ENCODE measurements at places on chromosomes 11 and 22.

GRCh38 chr22:21937041-21937820 lies 15.4 kb downstream of the PPM1F start:
- no peak for DNase-seq

GRCh38 chr22:37804352-37804880 lies 3.3 kb upstream of the GCAT start:
- no peak for DNase-seq

DNA sequence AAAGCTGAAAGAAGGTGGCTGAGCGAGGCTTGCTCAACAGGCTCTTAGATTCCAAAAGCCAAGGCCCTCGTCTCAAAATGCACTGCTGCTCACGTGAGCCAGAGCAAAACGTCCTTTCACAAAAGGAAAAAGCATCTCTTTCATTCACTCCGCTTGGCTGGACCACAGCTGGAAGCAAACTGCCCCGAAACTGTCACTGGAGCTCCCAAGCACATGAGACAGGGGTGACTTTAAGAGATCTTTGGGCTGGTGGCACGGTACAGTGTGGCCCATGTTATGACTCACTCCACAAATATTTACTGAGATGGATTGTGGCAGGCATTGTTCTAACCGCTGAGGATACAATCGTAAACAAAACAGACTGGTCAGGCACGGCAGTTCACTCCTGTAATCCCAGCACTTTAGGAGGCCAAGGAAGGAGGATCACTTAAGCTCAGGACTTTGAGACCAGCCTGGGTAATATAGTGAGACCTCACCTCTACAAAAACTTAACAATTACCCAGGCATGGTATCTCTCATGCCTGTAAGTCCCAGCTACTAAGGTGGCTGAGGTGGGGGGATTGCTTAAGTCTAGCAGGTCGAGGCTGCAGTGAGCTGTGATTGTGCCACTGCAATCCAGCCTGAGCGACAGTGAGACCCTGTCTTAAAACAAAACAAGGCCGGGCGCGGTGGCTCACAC lies 3.6 kb downstream of the PLA2G6 start:
- peak; percentile 90 for DNase-seq

DNA sequence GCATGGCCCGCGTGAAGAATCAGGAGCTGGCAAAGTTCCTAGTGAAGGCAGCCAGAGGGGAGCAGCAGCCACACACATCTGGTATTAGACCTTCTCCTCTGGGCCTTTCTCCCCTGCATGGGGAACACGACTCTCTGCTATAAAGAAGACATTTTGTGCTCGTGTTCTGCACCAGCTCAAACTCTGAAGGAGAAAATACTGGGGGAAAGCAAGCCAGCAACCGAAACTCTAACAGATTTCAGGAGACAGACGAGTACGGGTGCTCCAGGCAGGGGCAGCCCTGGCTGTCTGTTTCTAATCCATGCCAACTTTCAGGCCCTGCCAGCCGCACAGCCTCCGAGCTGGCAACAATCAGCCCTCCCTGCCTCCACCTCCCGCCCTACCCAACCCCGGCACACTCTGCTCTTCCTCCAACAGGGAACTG lies 296.3 kb downstream of the BRD1 start:
- no peak for DNase-seq

DNA sequence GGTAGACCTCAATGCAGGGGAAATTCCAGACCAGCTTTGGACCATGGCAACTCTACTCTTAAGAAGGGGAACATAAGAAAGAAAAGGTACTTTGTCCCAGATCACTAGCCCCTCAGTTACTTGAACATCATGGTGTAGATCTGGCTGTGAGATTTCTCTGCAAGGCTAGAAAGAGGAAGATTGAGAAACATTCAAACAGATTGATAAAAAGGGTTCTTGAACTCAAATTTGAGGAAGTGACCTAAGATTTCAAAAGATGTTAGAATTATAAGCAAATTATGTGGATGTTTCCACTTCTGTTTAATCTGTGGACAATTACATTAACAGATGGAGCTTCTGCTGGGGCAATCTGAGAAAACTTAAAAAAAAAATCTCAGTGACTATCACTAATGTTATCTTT lies 21.8 kb upstream of the UPB1 start:
- no peak for DNase-seq

DNA sequence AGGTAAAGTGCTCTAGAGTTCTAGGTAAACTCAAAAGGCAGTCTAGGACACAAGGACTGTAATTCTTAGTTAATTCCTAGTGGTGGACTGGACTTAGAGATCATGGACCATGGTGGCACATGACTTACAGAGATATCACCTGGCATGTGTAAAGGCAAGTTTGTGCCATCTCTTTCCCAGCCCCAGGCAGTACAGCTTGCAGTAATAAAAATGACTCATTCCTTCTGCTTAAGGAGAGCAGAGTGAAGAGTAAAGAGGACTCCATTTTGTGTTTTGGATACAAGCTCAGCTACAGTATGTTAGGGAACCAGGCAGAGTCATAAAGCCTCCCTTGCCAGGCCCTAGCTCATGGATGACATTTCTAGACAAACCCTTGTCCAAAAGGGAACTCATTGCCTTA lies 629.9 kb downstream of the JRKL start:
- DNase-seq: no peak

GRCh38 chr11:74057249-74058151 lies 48.6 kb upstream of the UCP3 start:
- no peak for DNase-seq

DNA sequence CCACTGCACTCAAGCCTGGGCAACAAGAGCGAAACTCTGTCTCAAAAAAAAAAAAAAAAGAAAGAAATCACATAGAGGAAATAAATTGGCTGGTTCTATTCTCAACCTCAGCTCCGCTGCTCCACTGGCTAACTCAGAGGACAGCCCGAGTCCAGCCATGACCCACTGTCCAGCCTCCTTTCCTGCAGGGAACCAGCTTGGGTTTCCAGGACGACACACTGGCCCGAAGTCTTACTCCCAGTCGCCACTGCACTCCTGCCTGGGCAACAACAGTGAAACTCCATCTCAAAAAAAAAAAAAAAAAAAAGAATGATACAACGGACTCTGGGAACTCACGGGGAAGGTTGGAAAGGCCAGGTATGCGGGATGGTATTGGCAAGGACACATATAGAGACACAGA lies 31.5 kb downstream of the APOL3 start:
- DNase-seq: no peak

DNA sequence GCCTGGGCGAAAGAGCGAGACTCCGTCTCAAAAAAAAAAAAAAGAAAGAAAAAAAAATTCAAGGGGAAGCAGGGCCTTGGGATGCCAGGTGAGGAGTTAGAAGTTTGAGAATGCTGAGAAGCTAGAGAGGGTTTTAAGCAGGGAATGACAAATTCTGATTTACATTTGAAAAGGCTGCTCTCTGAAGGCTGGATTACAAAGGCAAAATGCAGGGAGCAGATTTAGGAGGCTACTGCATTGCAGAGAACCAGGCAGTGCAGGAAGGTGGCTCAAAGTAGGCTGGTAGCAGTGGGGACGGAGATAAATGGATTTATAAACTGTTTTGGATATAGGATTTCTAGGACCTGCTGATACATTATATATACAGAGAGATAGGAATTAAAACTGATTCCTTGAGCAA lies 66.6 kb downstream of the KCNC1 start:
- DNase-seq: peak; percentile 47

DNA sequence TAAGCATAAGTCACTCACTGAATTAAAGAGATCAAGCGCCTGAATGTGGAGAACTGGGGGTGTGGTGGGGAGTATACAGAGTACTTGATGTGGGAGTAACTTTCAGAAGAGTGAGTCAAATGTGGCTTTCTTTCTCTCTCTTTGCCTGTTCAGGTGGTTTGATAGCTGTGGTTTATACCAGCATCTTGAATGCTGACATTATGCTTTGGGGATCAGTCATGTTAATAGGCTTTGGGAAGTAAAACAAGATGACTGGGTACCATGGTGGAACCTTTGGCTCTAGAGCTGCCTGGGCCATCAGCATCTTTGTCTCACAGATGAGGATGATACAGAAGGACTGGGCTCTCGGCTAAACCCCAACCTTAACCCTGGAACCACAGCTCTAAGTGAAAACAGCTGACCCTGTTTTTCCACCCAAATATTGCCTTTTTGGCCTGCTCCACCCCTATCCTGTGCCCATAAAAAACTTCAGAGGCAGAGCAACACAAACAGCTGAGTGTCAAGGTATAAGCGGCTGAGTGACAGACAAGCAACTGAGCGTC lies 58.2 kb upstream of the GNAZ start:
- no peak for DNase-seq

GRCh38 chr11:33920838-33921613 lies 29.1 kb upstream of the LMO2 start:
- no peak for DNase-seq

GRCh38 chr22:25449781-25450317 lies 114.6 kb upstream of the GRK3 start:
- DNase-seq: no peak

- DNase-seq: no peak
These were observed 42.2 kb upstream of the GCAT start for GRCh38 chr22:37765498-37765897.

GRCh38 chr22:19082793-19083192 lies 39.4 kb downstream of the DGCR2 start:
- no peak for DNase-seq

GRCh38 chr22:17706947-17707346 lies 67.3 kb downstream of the BID start:
- DNase-seq: no peak
